ENCODE measurements at places on chromosomes 16 and 17. TPM values are rescaled to one million over a fixed set of nuclear protein-coding genes. Genes with fewer than 3 reads are reported as not detected.

Gene SEZ6L2
- 2.3 TPM for total RNA-seq

Gene C16orf92
- total RNA-seq = not detected

Gene CNTROB
- total RNA-seq = 18.1 TPM

Gene MYH1
- total RNA-seq = not detected

Gene PSMD12
- total RNA-seq = 25.3 TPM

Gene TANC2
- 44.0 TPM for total RNA-seq

Gene HOXB4
- total RNA-seq = 0.35 TPM

Gene PRSS22
- total RNA-seq = not detected

Gene SLC39A11
- total RNA-seq = 16.6 TPM

Gene KIF2B
- not detected for total RNA-seq

Gene MT1H
- total RNA-seq = not detected

Gene BCL6B
- total RNA-seq = 0.30 TPM

Gene SKAP1
- total RNA-seq = not detected

Gene RCVRN
- total RNA-seq = not detected

Gene TSPOAP1
- total RNA-seq = under 0.01 TPM

Gene ITGA2B
- total RNA-seq = 0.23 TPM

Gene TP53TG3B
- 0.08 TPM for total RNA-seq

Gene BICDL2
- total RNA-seq = under 0.01 TPM

Gene CSNK2A2
- total RNA-seq = 16.4 TPM

Gene C16orf86
- 3.6 TPM for total RNA-seq

Gene ZFPM1
- 0.59 TPM for total RNA-seq

Gene SMTNL2
- total RNA-seq = not detected

Gene KCTD19
- not detected for total RNA-seq

Gene NPIPA2
- not detected for total RNA-seq

Gene KRT15
- 0.35 TPM for total RNA-seq

Gene ZG16
- total RNA-seq = not detected

Gene MMP25
- not detected for total RNA-seq

Gene TBC1D3
- total RNA-seq = not detected

Gene KRTAP1-5
- not detected for total RNA-seq

Gene TMEM98
- total RNA-seq = 224 TPM
